Left ventricle myocardium superior (tissue), 1 donor: ENCODE measurements at places on chromosomes 2 and 18.

DNA sequence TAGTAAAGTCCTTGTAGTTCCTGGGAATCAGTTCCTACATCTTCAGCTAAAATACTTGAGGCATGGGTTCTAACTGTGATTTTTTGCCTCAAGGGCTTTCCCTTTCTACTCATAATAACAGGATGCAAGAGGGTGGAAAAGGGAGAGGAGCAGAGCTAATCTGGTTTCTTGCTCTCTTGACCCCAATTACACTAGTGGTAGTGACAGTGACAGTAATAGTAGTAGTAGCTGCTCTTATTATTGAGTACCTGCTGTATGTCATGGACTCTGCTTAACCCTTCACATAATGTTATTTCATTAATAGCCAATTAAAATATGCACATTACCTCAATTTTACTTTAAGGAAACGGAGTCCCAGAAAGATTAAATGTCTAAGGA, 214.8 kb upstream of the HNRNPA3 start:
- DNase-seq = no peak

DNA sequence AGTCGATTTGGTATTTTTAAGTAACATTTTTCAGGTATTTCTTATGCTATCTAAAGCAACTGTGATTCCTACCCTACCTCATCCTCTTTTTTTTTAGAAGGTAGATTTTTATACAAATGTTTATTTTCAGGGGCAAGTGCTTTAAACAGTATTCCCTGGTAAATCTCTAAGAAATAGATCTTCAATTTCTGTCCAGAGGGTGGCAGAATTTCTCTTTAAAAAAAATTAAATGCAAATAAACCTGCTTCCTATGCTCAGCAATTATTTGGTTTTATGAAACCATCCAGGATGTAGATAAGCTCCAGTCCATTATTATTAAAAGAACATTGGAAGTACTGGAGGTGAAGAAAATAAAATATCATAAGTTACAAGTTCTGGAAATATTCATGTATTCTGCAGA, 191.9 kb downstream of the MYO3B start:
- DNase-seq = no peak

GRCh38 chr2:147548451-147548850, 296.4 kb upstream of the ACVR2A start:
- no peak for DNase-seq

DNA sequence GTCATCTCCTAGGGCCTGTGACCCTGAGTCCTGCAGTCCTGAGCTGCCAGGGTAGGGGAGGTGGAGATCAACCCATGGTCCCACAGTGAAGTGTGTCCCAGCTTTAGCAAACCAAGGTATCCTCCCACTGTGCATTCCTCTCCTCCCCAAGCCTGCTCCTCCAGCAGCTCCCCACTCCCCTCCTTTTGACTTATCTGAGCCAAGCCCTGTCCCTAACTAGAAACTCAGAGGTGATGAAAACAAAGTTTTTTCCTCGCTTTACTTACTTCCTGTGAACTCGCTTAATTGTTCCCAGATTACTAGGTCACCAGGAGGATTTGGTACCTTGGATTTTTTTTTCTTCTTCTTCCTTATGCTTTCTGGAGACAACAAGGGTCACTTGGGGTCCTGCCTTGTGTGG, 80.8 kb downstream of the EHD3 start:
- DNase-seq = no peak

DNA sequence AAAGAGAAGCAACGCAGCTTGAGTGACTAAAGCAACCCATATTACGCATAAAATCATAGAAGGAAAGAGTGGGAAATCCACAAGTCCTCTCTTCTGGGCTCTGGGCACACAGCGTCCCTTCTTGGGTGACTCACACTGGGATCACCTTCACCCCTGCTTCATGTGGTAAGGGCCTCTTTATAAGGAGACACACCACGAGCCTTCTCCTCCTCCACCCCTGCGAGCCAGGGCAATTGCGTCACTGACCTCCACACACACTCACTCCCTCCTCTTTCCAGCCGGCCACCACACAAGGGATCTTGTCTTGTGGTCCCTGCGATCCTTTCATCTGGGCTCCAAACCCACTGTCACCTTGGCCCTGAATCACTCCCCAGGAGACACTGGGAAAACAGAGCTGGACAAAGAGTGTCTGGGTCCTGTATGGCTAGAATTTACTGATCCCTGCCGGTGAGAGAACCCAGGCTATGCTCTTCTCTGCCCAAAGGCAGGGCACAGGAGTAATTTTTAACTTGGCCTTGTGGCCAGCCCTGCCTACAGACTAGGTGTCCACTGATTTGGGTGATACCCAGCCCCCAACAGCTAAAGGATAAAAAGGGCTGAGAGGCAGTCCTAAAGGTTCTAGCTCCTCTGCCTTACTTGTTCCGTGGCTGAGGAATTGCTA, 35.3 kb downstream of the NHEJ1 start:
- DNase-seq = no peak

DNA sequence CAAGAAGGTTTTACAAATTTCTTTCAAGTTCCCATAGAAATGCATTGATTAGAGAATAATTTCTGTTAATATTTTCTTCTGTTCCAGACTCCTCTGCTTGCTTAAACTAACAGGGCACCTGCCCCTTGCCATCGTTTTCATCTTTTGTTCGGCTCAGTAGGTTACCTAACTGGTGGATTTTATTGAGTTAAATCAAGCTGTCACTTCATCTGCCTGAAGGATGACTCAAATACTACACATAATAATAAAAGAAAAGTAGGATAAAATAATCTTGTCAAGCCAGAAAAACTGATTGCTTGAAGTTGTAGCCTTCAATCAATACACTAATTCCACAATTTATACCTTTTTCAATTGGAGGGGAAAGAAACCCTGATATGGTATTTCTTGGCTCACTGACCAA, 234.0 kb downstream of the NR4A2 start:
- no peak for DNase-seq

DNA sequence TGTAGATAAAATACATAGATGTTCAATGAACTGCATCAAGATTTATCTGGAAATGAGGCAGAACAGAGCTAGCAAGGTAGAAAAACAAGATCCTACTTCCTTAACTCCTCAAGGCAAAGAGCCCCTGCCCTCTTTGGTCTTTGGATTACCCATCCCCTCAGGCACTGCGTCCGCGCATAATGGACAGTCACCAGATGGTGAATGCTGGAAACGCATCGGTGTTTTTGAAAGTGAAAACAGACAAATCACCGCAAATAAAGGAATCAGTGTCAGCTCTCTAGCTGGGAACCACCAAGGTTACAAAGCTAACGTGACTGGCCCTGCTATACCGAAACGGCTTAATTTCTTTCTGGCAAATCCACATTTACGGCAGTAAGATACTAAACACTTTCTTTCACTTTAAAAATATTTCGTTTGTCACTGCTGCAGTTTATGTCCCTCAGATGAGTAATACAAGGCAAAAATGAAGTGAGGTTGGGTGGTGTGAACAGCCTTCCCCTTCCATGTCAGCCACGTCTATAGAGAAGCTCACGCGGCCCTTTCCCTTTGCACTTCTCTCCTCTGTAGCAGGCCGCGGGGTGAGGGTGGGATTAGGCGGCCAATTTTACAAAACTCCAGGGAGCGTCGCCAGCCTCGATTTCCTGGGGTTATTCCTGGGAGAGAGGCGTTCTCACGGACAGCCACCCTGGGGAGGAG, 627 bp upstream of the GALR1 start:
- no peak for DNase-seq

DNA sequence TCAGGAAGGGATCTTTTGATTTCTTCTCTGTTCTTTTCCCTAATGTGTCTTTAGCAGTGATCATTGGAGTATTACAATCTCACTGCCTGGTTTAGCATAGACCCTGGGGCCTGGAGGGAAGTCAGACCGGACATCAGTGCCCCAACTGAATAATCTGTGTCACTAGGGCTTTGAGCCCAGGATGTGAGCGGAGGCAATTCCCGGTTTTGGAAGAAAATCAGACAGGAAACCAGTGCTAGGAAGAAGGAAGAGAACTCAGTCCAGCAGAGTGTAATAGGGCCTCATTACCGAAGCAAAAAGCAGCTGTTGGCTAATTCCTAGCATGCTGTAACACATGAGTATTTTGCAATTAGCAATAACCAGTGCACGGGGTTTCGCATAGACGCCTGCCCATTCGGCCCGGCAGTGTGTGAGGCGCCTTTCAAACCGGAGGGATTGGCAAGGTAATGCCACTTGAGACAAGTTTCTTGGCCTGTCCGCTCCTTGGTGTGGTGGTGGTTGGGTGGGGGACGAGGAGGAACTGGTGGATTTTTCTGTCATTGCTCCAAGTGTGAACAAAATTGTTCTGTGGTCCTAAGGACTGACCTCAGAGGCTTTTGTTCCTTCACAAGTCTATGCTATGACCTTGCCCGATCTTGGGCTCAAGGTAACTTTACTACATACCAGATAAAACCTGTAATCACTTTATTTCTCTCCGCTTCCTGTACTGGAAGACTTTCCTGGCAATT, 2.8 kb downstream of the FOSL2 start:
- peak; percentile 59 for DNase-seq

GRCh38 chr18:808086-808485, 4.0 kb downstream of the YES1 start:
- no peak for DNase-seq

- no peak for DNase-seq
Measured at GRCh38 chr2:64727843-64728463, 74.2 kb upstream of the SERTAD2 start.

GRCh38 chr2:47076586-47077441, 78.3 kb downstream of the STPG4 start:
- DNase-seq = no peak

- no peak for DNase-seq
Measured at GRCh38 chr2:120319686-120320317, 26.1 kb upstream of the INHBB start.

DNA sequence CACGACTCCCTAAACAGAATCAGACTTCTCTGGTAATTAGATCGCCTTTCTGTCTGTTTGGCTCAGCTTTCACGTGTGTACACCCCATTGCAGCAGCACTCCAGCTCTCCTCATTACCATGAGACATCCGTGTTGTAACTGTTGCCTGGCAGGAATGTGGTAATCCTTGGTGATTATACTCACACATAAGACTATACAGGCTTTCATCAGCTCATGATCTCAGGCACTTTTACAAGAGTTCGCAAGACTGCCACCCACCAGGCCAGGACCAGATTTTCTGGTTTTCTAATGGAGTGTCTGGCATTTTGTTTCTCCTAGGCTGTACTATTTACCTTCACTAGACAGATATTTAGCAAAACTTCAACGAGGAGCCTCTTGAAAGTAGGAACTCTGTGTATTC, 50.2 kb downstream of the ACVR1 start:
- no peak for DNase-seq

DNA sequence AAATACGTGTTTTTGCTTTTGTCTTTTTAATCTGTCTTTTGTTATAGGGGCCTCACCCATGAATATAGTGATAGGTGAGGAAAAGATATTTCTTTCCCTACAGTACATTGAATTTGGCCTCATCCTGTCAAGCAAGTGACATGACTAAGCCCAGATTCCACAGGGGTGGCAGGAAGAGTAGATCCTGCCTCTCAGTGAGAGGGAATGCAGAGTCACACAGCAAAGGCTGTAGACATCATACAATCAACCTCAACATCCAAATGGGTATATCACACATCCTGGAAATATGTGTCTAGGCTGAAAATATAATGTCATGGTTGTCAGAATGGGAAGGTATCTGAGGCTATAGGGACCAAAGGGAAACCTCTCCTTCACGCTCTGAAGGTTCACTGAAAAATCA, 269.6 kb downstream of the CDH20 start:
- DNase-seq = no peak

DNA sequence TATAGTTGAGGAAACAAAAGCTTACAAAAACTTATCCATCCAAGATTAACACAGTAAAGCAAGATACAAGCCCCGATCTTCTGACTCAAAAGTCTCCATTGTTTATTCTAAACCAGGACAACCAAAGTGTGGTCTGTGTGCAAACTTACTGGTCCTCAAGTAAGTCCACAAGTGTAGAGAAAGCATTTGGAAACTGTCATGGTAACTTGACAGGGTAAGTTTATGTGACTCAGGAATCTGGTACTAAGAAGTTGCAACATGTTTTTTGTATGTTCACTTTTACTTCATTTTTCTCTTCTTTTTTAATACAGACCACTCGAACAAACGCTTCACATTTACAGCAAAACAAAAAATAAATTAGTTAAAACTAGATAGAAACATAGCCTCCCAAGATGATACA, 9.4 kb downstream of the MBD2 start:
- DNase-seq = no peak

- DNase-seq = no peak
Measured at GRCh38 chr18:52936931-52937330, 596.9 kb downstream of the DCC start.

DNA sequence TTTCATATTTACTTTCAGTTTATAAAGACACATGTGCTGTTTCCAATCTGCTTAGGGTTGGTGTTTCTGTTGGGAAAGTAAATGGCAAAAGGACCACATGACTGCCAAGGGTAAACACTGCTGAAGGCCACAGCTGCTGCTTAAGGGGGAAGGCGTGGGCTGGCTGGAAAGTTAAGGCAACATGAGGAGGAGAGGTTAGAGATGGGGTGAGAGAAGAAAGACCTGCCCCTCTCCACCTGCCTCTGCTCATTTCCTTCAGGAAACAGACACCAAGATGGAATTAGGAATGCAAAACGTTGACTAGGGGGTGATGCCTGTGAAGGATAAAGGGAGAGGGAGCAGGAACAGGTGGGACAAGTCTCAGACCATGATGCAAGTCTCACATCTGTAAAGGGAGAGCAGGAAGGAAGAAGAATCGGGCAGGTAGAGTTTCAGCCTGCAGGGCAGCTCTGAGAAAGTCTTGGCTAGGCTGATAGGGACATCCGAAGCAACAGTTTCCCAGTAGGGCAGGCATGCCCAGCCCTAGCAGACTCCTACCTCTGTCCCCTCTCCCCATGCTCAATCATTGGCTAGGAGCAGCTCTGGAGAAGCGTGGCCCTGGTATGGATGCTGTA, 86.0 kb downstream of the CDC42EP3 start:
- no peak for DNase-seq

GRCh38 chr2:51612387-51612786, 580.5 kb upstream of the NRXN1 start:
- no peak for DNase-seq

DNA sequence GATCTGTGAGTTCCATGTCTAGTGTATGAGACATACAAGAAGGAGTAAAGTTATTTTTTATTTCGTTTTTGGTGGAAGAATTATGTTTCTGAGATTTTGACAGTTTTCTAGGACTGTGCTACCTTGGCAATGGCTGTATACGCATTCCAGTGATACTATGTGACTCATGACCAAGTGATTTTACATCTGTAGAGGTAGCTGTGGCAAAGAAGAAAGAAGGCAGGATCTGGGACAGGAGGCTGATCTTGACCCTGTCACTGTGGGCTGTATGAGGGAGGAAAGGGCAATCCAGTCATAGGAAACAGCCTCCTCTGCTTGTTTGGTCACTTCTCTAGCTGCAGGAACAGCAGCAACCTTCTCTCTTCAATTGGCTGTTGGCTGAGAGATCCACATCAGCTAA, 44.0 kb upstream of the PDCL3 start:
- no peak for DNase-seq

DNA sequence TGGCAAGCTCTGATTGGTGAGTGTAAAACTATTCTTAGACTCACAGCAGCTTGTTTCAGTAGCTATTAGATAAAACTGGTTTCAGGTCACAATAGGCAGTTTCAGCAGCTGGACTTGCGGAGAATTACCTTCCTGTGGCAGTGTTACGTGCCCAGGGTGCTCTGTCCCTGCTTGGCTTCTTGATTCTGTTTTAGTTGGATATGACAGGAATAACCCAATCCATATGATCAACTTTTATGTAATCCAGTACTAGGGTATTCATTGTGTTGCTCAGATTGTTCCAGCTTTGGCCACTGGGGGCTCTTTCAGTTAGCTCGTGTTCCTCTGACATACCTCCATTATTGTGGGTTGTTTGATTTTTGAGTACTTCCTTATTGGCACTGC, 43.1 kb downstream of the INPP4A start:
- no peak for DNase-seq
